MV-4-11 (cell line): ENCODE measurements at places on chromosomes 1 and 21.

- no peak for DNase-seq
Measured at GRCh38 chr1:34361781-34362357, 185.2 kb downstream of the C1orf94 start.

- DNase-seq, result no peak
Measured at GRCh38 chr1:18191481-18192155, 84.0 kb downstream of the IGSF21 start.

DNA sequence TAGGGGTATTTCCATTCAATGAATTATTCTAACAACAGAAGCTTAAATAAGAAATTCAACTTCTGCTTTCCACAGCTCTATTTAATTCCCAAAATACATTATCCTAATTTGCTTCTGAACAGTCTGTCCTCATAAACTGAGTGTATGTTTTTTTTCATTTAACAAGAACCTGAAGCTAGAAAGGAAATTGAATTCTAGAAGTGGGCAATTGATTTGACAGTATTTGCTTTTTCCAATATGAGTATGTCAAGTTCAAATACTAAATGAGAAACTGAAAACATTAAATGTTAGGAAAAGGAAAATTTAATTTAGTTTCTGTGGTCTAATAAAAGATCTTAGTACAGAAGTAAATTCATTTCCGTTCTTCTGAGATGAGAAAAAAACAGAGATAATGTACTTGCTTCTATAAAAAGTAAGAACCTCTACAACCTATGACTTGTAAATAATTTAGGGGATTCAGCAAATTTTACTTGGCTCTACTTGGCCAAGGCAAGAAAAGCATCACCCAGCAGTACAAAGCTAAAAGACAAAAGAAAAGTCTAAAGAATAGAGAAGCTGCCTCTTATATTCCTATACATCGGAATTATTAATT, 31.1 kb downstream of the RAB3GAP2 start:
- no peak for DNase-seq

GRCh38 chr1:167994560-167994959, 57.7 kb upstream of the MPC2 start:
- no peak for DNase-seq

DNA sequence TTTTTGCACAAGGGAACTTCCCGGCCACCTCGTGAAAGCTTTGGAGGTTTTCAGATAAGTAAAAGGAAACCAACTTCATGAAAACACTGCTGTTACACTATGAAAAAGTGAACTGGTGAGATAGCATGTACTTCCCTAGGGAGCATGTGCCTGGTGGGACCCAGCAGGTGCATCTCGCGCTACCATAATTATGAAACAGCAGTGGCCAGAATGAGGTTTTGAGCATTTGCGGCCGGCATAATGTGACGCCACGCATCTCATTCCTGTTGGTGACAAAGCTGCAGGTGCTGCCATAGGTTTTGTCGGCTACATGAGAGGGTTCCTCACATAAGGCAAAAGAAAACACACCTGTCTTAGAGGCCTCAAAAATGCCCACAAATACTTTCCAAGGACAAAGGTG, 1.7 kb downstream of the KRTAP10-3 start:
- DNase-seq, result peak; percentile 31

DNA sequence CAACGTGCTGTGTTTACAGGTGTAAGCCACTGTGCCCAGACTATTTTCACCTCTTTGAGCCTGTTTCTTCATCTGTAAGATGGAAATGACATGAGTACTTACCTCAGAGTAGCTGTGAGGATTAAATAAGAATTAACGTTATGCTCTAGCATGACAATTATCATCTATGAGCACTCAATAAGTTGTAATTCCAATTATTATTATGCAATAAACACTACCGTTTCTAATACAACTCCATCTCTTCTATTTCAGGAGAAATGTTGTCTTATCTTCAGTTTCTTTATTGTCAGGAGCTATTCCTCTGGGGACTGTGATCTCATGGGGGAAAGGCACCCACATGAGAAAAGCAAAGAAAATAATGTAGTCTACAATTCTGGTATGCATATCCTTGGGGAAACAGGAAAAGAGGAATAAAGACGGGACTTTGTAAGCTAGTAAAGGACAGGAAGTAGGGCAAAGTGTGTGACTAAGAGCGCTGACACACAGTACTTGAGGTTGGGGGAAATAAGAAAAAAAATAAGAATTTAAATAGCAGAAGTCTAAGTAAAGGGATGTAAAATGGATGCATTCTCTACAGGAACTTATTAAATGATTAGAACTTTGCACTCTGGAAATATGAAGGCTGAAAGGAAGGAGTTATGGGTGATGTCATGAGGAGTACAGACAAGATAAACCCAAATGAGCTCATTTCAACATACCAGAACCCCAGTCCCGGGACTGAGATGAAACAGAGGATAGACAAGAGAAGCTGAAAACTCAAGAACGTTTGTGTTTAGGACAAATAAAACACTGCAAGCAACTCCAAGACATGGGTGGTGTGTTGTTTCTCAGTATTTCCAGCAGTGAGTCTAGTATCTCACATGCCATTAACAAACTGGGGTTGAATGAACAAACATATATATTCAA, 9.8 kb downstream of the PHC2 start:
- peak; percentile 72 for DNase-seq

GRCh38 chr1:207902566-207902965, 8.4 kb downstream of the CD34 start:
- no peak for DNase-seq

DNA sequence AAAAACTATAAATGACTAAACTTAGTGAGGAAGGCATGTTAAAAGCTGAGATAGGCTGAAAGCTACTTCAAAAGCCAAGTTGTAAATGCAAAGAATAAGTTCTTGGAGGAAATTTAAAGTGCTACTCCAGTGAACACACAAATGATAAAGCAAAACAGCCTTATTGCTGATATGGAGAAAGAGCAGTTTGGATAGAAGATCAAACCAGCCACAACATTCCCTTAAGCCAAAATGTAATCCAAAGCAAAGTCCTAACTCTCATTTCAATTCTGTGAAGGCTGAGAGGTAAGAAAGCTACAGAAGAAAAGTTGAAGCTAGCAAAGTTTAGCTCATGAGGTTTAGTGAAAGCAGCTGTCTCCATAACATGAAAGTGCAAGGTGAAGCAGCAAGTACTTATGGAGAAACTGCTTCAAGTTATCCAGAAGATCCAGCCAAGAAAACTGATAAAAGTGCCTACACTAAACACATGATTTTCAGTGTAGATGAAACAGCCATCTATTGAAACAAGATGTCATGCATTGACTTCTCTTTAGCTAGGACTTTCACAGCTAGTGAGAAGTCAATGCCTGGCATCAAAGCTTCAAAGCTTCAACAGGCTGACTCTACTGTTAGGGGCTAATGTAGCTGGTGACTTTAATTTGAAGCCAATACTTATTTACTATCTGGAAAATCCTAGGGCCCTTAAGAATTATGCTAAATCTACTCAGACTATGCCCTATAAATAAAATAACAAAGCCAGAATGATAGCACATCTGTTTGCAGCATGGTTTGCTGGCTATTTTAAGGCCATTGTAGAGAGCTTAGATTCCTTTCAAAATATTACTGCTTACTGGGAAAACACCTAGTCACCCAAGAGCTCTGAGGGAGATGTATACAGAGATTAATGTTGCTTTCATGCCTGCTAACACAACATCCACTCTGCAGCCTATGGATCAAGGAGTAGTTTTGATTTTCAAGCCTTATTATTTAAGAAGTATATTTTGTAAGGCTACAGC, 188.6 kb downstream of the EIF4G3 start:
- DNase-seq, result no peak

DNA sequence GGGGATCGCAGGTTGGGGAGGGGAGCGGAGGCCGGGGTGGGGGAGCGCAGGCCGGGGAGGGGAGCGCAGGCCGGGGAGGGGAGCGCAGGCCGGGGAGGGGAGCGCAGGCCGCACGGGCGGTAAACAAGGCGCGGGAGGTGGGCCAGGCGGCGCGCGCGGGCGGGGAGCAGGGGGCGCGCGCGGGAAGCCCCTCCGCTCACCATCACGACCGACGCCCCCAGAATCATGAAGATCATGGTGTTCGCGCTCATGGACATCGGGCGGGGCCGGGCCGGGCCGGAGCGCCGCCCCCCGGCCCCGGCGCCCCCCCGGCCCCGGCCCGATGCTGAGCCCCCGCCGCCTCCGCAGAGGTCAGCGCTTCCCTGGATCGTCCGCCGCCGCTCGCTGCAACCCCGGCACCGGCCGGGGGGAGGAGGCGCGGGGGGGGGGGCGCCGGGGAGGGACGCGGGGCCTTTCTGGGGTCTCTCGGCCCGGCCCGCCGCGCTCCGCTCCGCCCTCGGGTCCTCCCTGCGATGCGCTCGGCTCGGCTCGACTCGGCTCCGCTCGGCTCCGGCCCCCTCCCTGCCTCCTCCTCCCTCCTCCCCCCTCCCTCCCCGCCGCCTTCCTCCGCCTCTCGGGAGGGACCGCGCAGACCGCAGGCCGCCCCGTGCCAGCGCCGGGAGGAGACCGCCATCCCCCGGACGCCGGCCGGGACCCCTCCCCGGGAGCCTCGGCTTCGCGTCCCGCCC, at the start of gene TMEM240:
TMEM240 (minus strand) TSS at position 535 of the 728 bp plus-strand sequence; CDS start at position 257, 278 bp downstream.
- DNase-seq, result no peak

- DNase-seq, result no peak
Measured at GRCh38 chr1:151133018-151133806, 13.2 kb downstream of the SEMA6C start.

- no peak for DNase-seq
Measured at GRCh38 chr1:2052054-2052679, 2.0 kb downstream of the PRKCZ start.

GRCh38 chr1:86000601-86001000, 156.0 kb downstream of the COL24A1 start:
- DNase-seq, result no peak

GRCh38 chr1:162446946-162447345, 35.0 kb upstream of the SH2D1B start:
- DNase-seq, result no peak

- no peak for DNase-seq
Measured at GRCh38 chr1:113551728-113552127, 161.4 kb downstream of the MAGI3 start.

GRCh38 chr1:9249534-9250410, 15.2 kb downstream of the H6PD start:
- peak; percentile 20 for DNase-seq

GRCh38 chr1:6872573-6873261, 87.5 kb downstream of the CAMTA1 start:
- DNase-seq, result no peak

DNA sequence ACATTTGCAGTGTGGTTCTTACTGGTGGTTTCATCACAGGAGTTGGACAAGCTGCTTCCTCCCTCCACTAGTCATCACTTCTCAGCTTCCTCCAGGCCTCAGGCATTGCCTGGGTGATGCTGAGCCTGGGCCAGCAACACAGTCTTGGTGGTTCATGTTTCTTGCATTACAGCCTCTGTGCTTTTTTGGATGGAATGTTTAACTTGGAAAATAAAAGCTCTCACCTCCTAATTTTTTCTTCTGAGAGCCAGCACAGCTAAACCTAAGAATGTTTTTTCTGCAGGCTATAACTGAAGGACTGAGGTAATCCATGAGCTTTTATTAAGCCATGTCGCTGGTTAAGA, 66.1 kb upstream of the RHOU start:
- DNase-seq, result peak; percentile 80

- no peak for DNase-seq
Measured at GRCh38 chr1:228429007-228429406, 12.3 kb upstream of the TRIM17 start.

DNA sequence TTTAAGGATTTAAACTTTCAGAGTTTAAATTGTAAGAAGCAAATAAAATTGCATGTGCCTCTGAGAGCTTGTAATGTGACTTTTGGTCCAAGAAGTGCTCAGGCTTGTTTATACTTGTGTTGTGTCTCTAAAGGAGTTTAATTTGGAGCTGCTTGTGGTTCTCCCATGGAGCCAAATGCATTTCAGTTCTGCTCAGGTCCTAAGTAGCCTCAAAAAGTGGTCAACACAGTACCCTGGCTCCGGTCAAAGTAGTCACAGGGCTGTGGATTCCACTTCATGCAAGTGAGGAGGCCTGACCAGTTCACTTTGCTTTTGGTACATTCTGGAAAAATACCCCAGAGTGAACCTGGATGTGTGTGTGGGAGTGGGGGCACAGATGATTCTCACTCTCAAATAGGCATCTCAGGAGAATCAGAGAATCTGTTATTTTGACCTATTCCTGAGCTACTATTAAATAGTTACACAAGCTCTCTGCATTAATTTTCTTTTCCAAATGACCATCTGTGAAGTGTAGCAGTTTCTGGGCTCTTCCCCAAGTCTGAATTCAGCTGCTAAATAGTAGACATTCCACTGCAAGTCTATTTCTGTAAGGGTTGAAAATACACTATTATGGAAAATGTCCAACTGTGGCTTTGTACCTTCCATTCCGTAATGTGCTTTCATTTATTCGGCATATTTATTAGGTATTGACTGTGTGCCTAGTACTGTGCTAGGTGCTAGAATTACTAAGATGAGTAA, 31.7 kb upstream of the AGO1 start:
- DNase-seq, result no peak

DNA sequence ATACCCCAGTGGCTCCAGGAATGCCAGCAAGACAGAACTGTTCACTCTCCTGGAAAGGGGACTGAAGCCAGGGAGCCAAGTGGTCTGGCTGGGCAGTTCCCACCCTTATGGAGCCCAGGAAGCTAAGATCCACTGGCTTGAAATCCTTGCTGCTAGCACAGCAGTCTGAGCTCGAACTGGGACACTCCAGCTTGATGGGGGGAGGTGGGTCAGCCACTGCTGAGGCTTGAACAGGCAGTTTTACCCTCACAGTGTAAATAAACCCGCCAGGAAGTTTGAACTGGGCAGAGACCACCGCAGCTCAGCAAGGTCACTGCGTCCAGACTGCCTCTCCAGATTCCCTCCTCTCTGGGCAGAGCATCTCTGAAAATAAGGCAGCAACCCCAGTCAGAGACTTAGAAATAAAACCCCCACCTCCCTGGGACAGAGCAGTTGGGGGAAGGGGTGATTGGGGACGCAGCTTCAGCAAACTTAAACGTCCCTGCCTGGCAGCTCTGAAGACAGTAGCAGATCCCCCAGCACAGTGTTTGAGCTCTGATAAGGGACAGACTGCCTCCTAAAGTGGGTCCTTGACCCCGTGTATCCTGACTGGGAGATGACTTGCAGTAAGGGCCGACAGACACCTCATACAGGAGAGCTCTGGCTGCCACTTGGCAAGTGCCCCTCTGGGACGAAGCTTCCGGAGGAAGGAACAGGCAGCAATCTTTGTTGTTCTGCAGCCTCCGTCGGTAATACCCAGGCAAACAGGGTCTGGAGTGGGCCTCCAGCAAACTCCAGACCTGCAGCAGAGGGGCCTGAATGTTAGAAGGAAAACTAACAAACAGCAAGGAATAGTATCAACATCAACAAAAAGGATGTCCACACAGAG, 568.4 kb downstream of the PLA2G4A start:
- DNase-seq, result no peak

DNA sequence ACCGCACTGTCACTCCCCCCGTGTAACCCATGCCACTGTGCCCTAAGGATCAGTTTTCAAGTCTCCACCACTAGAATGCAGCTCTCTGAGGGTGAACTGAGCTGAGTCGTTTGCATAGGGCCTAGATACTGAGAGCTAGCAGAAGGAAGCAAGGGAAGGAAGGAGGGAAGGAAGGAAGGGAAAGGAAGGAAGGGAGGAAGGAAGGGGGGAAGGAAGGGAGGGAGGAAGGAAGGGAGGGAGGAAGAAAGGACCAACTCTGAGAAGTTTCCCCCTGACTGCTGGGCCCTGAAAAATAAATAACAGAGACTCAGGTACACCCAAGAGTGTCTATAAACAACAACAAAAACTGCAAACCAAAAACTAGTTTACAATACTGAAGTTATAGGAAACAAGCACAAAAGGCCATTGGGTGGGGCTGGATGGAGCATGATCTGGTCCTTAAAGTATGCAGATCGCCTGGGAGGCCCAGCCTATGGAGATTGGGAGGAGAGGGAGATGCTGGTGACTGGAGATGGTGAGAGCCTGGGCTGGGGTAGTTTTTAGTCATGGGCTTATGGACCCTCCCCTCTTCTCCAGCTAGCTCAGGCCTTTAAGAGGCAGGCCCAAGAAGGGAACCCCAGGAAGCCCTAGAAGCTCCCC, 1.7 kb upstream of the MRPS15 start:
- DNase-seq, result no peak
